ENCODE measurements at places on chromosomes 16 and 17. TPM values are rescaled to one million over a fixed set of nuclear protein-coding genes. Genes with fewer than 3 reads are reported as not detected.

- no peak for DNase-seq
Measured at GRCh38 chr16:88846088-88846487, 10.7 kb downstream of the GALNS start.

DNA sequence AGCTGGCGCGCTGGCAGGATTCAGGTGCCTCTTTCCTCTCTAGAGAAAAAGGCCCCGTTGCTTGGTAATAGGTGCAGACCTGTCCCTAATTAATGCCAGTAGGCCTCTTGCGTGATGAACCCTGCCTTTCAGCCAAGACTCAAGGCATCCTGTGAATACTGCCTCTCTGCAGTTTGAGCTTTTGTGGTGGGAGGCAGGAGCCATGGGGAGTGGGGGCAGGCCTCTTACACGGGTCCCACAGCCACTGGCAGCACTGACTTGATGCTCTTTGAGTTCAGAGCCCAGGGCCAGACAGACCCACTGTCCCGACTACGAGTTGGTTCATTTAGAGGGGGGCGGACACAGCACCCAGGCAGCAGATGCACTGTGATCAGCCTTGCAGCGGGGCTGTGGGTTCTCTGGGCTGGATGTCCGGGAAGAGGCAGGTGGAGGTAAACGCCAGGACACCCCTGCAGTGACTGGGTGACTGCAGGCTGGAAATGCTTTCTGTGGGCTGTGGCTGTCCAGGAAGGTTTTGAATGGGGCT is 237.0 kb downstream of the SEC14L1 start:
- no peak for DNase-seq

GRCh38 chr16:27177031-27177774 is 26.1 kb upstream of the KDM8 start:
- DNase-seq = no peak

GRCh38 chr17:8277317-8277716 is 11.2 kb upstream of the RANGRF start:
- DNase-seq = no peak

DNA sequence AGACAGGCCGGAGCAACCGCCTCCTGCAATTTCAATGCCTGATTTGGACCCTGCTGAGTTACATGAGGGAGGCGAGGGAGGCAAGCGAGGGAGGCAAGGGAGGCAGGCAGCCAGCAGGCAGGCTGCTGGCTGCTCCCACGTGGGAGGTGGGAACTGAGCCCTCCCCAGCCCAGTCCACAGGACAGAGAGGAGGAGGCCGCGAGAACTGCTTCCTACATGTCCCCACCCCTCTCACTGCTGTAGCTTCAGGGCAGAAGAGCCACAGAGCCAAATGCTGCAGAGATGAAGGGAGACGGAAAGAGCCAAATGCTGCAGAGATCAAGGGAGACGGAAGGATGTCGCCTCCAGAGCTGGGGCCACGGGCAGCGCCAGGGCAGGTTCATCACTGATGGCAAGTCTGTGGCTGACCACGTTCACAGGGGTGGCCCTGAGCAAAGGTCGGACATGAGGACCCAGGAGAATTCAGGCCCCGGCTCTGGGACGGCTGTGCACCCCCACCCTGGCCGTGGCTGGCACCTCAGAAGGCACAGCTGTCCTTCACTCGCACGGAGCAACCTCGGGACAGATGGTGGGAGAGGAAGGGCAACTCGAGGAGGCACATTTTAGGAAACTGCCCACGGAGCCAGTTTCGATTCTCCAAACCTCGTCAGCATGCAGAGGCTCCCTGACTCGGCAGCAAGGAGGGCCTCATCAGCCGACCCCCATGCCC is 21.5 kb downstream of the RPH3AL start:
- DNase-seq = no peak

GRCh38 chr17:56832446-56832845 is 1.3 kb downstream of the C17orf67 start:
- no peak for DNase-seq

- DNase-seq = no peak
Measured at GRCh38 chr17:78890498-78890897, 12.5 kb downstream of the CEP295NL start.

- DNase-seq = no peak
Measured at GRCh38 chr16:79229361-79229760, 371.2 kb downstream of the MAF start.

Gene NUPR1
- total RNA-seq = 8.8 TPM

- DNase-seq = no peak
Measured at GRCh38 chr16:88477631-88478519, 24.8 kb downstream of the ZFPM1 start.

Gene C16orf82
- total RNA-seq = not detected

DNA sequence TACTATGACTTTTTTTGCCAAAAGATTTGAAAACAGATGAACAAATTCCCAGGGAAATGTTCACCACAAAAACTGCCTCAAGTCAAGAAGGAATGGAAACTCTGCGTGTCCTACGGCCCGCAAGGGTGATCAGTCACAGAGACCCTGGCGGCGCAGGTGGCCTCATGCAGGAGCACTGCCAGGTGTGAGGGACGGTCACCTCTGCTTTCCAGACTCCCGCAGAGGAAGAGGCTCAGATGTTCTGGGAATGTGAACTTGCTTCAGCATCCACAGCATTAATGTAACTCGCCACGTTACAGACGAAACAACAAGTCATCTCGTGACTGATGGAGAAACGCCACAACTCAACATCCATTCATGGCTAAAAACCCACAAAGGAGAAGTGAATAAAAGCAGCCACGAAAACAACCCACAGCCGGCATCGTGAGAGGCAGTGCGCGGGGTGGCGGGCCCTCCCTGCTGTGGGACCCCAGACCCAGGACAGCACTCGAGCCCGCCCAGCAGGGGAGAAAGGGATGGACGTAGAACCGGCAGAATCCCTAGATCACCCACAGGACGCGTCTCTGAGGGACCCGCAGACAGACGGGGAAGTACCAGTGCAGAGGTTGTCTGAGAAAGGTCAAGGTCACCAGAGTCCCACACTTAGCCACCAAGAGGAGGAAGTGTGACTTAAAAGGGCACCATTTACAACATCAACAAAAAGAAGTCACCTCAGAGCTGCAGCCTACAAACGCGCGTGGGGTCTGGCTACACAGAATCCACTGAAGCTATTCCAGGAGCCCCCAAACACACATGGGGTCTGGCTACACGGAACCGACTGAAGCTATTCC is 76.9 kb upstream of the GNG13 start:
- no peak for DNase-seq

- DNase-seq = no peak
Measured at GRCh38 chr17:80761110-80761871, 216.7 kb downstream of the RPTOR start.

- no peak for DNase-seq
Measured at GRCh38 chr17:28871056-28871579, 16.3 kb downstream of the ERAL1 start.

DNA sequence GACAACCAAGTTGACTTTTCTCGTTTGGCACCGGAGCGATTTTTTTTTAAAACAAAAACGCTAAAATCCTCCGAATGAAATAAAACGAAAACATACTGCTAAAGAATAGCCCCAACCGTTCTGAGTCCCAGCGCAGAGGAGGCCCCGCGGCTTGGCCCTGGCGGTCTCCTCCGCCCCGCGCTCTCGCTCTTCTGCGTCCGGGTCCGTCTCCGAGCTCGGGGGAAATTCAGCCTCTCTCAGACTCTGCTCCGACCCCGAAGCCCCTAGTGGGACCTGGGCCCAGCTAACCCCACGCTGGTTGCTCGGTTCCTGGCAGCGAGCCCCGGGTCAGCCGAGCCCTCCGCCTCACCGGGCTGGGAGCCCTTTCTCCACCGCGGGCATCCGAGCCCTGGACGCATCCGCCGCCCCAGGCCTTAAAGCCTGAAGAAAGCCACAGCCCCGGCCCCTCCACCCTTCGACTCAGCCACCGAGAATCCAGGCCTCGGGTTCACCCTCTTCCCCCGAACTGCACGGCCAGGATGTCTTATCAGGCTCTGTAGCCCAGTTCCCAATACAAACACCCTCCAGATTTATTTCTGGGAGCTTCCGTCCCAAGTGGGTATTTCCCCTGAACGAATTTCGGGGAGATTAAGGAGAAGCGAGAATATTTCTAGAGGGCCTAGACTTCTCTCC is 1.2 kb downstream of the TBX2 start:
- no peak for DNase-seq

- no peak for DNase-seq
Measured at GRCh38 chr17:75810216-75810615, 25.6 kb downstream of the UNK start.

GRCh38 chr16:28288114-28288513 is 4.2 kb upstream of the SBK1 start:
- DNase-seq = no peak

Gene PABPN1L
- not detected for total RNA-seq

GRCh38 chr17:57344261-57344660 is 87.9 kb downstream of the MSI2 start:
- no peak for DNase-seq

Gene KRT35
- not detected for total RNA-seq

DNA sequence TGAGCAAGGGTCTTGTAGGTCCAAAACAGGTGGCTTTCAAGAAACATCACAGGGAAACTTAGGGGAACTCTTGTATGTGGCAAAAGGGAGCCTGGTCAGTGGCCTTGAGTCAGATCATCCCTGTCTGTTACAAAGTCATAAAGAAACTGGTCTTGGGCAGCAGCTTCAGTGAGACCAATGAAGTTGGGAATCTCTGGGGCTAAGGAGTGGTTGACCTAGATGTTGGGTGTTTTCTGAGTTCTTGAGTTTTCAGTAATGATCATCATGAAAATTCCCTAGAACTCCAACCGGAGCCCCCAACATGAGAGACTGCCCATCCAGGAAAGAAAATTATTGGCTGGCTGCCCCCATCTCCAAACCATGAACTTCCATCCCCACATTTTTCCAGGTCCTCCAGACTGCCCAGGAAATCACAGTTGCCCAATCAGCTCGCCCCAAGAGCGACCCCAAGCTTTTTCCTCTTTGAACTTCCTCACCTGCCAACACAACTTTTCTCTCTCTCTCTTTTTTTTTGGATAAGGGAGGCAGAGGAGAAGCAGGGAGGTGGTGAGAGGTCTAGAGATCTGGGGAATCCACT is 3.9 kb downstream of the CCR7 start:
- peak; percentile 4 for DNase-seq

DNA sequence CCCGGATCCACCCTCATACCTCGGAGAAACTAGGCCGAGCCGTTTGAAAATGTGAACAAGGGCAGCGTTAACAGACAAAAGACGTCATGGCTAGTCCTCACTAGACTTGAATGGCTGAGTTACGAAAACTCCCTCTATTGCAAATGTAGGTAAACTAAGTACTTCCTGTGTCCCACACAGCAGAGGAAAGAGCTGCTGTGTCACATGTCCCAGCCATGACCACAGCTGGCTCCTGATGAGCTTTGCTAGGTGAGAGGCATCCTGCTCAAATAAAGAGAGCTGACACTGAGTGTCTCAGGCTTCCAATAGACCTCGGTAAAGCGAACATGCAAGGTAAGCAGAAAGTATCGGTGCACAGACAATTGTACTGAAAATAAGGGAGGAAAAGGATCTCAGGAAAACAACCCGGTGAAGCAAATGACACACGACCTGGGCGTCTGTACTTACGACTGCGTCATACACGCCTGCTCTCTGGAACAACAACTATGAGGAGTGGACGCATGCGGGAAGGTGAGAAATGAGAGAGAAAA is 26.0 kb downstream of the TMEM204 start:
- no peak for DNase-seq

Gene NPIPB13
- 6.7 TPM for total RNA-seq
